Fibroblast of the aortic adventitia (primary cell): ENCODE measurements at places on chromosomes 1 and 21. TPM values are rescaled to one million over a fixed set of nuclear protein-coding genes. Genes with fewer than 3 reads are reported as not detected.

Gene EFNA3
- 0.90 TPM in 1 of 2 replicates, not detected in the other for total RNA-seq

DNA sequence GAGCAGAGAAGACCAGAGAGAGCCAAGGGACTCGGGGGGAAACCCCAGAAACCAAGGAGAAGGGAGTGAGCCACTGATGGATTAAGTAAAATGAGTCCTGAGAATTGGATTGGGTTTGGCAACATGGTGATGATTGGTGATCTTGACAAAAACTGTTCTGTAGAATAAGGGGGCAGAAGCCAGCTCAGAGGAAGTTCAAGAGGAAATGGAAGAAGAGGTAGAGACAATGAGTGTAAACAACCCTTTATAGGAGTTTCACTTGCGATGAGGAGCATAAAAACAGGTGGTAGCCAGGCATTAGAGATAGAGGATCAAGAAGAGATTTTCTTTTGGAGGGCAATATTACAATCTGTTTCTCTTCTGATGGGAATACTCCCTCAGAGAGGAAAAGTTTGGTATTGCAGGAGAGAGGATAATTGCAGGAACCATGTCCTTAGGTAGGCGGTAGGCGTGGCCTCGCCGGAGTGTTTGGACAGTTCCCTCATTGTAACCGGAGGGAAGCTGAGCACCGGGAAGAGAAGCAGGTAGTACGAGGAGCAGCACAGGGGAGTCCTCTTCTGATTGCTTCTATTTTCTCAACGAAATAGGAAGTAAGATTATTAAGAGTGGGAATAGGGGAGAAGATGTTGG, 68.4 kb upstream of the TENT5C start:
- DNase-seq: no peak

GRCh38 chr1:38175121-38175520, 128.5 kb upstream of the POU3F1 start:
- no peak for DNase-seq

DNA sequence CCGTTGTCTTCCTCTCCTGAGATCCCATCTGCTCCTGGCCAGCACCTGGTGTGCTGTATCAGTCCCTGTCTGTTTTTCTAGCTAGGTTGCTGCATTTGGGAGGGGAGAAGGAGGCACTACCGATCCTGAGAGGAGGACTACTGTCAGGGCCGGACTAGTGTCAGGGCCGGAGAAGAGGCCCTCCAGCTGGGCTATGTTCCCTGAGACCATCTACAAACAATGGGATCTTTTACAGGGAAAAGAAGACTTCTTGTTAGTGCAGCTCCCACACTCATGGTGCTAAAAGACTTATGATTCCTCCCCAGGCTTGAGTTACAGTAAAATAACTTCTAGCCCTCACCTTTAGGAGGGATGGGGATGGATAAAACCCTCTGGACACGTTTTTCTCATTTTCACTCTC, 141.0 kb upstream of the TNR start:
- no peak for DNase-seq

DNA sequence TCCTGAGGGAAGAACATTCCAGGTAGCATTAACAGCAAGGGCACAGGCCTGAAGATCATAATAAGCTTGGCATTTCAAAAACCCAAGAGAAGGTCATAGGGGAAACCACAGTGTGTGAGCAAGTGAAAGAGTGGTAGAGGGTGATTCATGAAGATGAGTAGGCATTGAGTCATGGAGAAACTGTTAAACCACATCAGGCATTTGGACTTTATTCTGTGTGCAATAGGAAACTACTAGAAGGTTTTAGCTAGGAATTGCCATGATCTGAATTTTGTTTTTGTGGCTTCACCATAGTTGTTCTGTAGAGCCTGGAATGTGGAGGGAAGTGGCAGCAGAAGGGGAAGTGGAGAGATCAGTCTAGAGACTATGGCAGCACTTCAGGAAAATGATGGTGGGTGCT, 359.0 kb upstream of the PTBP2 start:
- DNase-seq: peak; percentile 97

DNA sequence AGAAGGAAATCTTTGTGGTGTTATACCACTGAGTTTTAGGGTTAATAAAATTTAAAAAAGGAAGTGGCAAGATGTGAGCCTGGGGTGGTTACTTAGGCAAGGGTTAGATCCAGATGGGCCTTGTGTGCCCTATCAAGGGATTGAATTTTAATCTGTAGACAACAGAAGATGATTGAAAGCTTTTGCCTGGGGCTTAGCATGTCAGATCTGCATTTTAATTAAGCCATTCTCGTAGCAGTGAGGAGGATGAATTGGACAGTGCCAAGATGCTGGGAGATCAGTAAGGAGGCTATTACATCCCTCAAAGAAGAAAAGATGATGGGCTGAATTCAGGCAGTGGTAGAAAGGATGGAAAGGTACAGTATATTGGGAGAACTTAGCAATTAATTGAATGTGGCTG, 42.3 kb downstream of the HMGB4 start:
- no peak for DNase-seq

GRCh38 chr21:39196310-39196709, 13.1 kb upstream of the PSMG1 start:
- no peak for DNase-seq

Gene SPRR2E
- total RNA-seq: not detected in 2 replicates

- no peak for DNase-seq
These were observed 5.9 kb downstream of the LRRC8B start for GRCh38 chr1:89530444-89531089.

DNA sequence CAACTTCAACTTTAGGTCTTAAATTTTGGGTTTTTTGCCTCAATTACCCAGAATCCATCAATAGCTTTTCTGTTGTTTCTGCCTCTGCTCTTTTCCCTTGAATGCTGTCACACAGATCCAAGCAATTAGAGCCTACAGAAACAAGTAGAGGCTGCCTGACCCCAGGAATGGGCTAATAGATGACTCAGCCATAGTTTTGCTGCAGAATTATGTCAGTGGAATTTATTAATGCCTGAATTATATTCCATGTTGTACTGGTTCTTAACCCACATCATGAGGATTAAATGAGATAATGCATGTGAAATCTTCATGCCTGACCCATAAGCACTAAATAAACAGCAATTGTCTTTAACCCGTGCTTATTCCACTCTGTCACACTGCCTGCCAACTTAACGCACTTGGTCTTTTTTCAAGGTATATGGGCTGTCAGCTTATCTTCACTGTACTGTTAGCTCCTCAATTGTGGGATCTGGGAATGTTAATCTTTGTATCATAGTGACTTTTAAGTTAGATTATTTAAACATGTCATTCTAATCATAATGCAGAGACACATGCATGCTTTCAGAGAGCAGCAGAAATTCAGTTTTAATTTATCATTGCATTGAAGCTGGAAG, 213.3 kb downstream of the ROR1 start:
- peak; percentile 64 for DNase-seq

- peak; percentile 66 for DNase-seq
These were observed 20.2 kb downstream of the MRPL37 start for GRCh38 chr1:54220004-54220811.

Gene ACTA1
- total RNA-seq: not detected in 2 replicates

DNA sequence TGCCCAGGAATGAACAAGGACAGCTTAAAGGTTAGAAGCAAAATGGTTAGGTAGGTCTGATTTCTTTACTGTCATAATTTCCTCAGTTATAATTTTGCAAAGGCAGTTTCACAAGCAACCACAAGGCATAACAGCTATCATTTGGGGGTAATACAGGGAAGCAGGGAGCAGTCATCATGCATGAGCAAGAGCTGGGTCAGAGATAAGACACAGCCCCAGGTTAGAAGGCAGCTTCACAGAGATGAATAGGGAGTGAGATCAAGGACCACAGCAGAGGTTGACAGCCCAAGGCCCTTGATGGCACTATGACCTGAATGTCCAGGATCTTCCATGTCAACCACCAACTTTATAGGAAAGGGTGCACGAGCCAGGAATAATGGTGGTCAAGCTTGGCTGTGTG, 9.0 kb upstream of the CSRP1 start:
- DNase-seq: no peak

DNA sequence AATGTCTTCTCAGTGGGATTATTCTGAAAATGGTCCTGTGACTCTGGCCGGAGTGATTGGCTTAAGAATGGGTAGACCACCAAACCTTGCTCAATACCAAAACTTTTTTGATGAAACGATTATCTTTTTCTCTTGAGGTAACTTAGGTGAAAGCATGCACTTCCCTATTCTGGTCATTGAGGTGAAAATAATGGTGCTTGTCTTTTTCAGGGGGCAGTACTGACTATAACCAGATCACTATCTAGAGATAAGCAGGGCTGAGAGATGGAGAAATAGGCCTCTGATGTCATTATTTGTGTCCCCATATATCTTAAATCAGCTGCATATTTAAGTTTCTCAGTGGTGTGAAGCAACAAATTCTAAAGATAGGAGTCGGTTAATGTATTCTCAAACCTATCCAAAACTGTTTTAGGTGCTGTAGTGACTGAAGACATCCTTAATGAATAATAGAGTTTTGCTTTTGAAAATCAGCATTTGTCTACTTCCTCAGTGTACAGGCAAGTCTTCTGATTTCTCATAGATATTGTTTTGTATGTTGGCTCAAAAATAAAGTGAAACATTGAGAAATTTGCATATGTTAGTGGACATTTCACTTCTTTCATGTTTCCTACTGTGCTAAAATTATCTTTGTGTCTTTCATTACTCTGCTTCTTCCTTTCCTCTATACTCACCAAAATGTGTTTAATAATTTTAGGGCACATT, 735.3 kb upstream of the ADGRL4 start:
- DNase-seq: no peak

Gene S100A14
- 0.18 TPM in 1 of 2 replicates, not detected in the other for total RNA-seq

DNA sequence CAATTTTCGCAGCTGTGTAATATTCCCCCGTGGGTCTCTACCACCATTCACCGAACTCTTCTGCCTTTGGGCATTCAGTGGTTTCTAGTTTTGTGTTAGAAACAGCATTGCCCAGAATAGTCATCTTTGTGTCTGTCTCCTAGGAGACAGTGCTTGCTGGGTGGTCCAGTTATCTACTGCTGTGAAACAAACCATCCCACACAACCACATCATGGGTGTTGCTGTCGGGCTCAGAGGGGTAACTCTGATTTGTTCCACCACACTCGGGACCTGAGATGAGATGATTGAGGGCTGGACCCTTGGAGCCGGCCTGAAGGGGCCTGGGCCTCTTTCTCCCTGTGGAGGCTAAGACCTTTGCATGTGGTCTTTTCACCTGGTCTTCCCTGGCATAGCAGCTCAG, 427.2 kb upstream of the VAMP3 start:
- no peak for DNase-seq

DNA sequence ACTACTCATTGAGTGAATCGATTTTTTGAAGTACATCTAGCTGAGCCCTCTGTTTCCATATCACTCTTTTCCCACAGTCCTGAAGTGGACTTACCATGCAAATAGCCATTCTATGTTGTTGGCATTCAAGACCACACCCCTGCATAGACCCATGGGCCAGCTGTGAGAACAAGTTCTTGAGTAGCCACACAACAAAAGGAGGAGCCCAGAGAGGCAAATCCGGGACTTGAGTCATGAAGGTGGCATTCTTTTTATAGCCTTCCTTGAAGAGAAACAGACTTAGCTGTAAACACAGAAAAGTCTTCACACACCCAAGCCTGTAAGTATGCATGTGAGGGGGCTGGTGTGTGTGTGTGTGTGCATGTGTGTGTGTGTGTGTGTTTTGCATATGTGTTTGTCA, 13.8 kb upstream of the SPRR5 start:
- DNase-seq: no peak

- no peak for DNase-seq
These were observed 20.0 kb downstream of the PHLDA3 start for GRCh38 chr1:201448990-201449389.

GRCh38 chr1:45796381-45796780, 7.0 kb upstream of the MAST2 start:
- DNase-seq: no peak

Gene RAB42
- total RNA-seq: 1.6 and 3.4 TPM in 2 replicates

Gene SLC9C2
- not detected in 2 replicates for total RNA-seq

- DNase-seq: no peak
These were observed 136.0 kb upstream of the NGF start for GRCh38 chr1:115473986-115474565.

DNA sequence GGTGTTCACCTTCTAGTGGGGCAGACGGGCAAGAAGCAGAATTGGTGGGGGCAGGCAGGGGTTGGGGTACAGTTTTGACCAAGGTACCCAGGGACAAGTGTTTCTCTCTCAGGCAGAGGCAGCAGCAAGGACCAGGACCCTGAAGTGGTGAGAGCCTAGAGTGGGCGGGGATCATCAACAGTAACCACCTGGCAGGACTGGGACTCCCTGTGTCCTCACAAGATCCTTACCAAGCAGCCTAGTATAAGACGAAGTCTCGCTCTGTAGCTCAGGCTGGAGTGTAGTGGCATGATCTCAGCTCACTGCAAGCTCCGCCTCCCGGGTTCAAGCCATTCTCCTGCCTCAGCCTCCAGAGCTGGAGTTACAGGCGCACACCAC, 3.2 kb upstream of the NADK start:
- no peak for DNase-seq

Gene SPRR5
- not detected in 2 replicates for total RNA-seq

GRCh38 chr1:171185091-171185490, at the start of gene FMO2:
Gene FMO2, plus strand, starts transcription at chr1:171185300. Its CDS starts 414 bp downstream, at chr1:171185714.
- peak; percentile 52 for DNase-seq
